ENCODE measurements at places on chromosomes 2 and 18.

- no peak for DNase-seq
These were observed 16.6 kb downstream of the ZNF142 start for GRCh38 chr2:218642786-218643185.

- no peak for DNase-seq
These were observed 11.4 kb upstream of the DTNB start for GRCh38 chr2:25684577-25685473.

DNA sequence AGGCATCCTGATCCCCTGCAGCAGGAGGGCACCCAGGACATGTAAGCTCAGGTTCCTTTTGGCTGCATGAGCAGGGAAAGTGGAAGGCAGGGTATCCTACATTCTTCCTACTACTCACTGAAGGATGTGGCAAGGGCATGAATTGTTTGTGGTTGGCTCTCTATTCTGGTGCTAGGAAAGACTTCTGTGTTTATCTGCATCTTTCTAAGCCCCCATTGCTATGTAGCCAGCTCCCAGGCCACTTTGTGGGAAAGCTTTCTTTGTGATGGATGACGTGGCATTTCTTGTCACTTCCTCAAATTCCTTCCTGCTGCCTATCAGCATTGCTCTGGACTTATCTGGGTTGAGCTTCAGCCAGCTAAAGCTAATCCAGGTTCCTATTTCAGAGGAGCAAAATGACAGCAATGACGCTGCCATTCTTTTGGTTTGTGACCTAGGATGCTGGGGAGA, 46.2 kb downstream of the MEIS1 start:
- no peak for DNase-seq

- no peak for DNase-seq
These were observed 508.4 kb downstream of the PLCL1 start for GRCh38 chr2:198312596-198313483.

- DNase-seq, result no peak
These were observed 65.2 kb downstream of the LTBP1 start for GRCh38 chr2:33011941-33012340.

DNA sequence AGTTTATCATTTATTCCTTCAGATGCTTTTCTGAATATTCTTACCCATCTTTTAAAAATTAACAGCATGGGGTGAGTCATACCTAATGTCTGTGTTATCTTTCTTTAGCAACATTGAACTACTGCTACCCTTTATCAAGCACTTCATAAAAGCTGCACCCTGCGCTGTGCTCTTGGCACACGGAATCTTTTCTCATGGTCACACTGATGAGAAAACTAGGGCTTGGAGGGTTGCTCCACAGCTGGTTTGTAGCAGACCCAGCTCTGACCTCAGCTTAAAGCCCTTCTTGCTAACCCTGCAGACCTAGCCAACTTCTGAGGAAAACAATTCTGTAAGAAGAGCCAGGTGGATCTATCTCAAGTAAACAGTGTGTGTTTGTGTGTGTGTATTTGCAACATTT, 106.3 kb downstream of the RNF144A start:
- no peak for DNase-seq

DNA sequence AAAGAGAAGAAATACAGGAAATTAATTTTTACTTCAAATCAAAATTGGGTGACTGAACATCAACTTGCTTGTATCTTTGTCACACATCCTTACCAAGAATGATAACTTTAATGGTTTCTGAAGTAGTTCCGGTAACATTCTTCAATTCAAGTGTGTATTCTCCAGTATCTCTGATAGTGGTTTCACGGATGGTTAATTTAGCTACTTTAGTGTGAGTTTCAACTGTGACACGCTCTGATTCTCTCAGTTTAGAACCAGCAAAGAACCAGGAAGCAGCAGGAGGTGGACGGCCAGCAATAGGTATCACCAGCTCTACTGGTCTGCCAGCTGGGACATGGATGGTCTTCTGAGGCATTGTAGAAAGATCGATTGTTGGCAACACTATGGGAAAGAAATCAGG, 62.3 kb downstream of the PLEKHA3 start:
- DNase-seq, result no peak

DNA sequence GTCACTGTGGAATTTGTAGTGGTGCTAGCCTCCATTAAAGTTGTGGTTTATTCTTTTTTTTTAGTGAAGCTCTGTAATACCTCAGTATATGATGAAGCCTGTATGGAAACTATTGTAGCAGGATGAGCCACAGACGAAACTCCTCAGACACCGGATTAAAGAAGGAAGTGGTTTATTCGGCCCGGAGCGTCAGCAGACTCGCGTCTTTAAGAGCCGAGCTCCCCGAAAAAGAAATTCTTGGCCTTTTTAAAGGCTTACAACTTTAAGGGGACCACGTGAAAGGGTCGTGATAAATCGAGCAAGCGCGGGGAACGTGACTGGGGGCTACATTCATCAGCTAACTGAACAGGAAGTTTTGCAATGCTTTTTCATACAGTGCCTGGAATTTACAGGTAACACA, 8.1 kb upstream of the CCL20 start:
- DNase-seq, result no peak

GRCh38 chr2:201450954-201451291, 335 bp downstream of the TRAK2 start:
- no peak for DNase-seq

GRCh38 chr18:65235966-65236624, 514.7 kb upstream of the CDH7 start:
- DNase-seq, result no peak

- DNase-seq, result no peak
These were observed 103.0 kb downstream of the KYNU start for GRCh38 chr2:142980246-142981068.

DNA sequence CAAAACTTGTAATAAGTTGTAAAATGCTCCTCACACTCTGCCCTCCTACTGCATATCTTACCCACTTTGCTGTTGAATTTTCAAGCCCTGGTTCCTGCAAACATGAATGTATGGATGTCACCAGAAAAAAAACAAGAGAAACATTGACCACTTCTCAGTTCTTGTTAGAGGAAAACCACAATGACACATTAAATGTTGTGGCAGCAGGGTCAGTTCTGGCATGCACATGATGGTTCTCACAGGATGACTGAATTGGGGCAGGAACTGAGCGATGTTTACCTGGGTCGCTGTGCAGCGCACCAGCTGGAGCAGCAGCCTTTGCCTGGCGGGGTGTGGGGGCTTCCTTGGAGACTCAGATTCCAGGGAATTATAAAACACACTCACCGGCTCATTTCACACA, 14.0 kb upstream of the PRKCE start:
- DNase-seq, result no peak

GRCh38 chr18:37698508-37699040, 133.0 kb upstream of the CELF4 start:
- DNase-seq, result no peak

GRCh38 chr2:161569401-161569800, 54.8 kb upstream of the SLC4A10 start:
- no peak for DNase-seq

DNA sequence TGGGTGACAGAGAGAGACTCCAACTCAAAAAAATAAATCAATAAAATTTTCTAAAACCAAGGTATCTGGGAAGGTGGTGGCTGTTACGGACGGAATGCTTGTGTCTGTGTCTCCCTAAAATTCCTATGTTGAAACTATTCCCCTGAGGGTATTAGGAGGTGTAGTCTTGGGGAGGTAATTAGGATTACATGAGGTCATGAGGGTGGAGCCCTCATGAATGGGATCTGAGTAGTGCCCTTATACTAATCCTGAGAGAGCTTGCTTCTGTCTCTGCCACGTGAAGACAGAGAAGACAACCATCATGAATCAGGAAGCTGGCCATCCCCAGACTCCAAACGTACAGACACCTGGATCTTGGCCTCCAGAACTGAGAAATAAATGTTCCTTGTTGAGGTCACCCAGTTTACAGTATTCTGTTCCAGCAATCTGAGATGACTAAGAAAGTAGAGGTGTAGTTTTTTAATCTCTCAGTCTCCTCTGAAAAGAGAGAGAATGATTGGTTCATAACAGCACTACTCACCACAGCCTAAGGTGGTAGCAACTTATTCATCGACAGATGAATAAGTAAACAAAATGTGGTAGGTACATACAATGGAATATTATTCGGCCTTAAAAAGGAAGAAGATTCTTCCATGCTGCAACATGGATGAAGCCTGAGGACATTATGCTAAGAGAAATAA, 38.4 kb downstream of the TGFBRAP1 start:
- no peak for DNase-seq

GRCh38 chr2:214575030-214575429, 164.2 kb downstream of the VWC2L start:
- no peak for DNase-seq

GRCh38 chr2:186733414-186733813, 39.6 kb downstream of the FAM171B start:
- DNase-seq, result no peak

DNA sequence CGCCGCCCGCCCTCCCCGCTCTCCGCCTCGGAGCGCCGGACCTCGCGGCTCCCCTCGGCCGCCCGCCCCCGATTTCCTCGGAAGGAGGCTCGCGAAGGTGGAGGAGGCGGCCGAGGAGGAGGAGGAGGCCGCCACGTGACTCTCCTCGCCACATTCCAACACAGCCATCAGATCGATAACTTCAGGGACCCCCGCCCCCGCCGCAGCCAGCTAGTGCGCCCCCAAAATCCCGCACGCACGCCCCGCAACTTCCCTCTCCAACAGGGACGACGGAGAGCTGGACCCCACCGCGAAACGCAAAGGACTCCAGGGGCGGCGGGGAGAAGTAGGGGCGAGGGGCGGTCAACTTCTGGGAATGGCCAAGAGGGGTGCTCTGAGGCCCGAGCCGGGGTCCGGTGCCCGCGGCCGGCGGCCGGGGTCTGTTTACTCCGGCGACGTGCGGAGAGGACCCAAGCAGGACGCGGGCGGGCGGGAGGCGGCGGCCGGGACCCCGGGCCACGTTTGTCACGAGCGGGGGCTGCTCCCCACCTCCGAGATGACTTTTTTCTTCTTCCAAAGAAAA, 2.0 kb downstream of the ZNF521 start:
- no peak for DNase-seq

DNA sequence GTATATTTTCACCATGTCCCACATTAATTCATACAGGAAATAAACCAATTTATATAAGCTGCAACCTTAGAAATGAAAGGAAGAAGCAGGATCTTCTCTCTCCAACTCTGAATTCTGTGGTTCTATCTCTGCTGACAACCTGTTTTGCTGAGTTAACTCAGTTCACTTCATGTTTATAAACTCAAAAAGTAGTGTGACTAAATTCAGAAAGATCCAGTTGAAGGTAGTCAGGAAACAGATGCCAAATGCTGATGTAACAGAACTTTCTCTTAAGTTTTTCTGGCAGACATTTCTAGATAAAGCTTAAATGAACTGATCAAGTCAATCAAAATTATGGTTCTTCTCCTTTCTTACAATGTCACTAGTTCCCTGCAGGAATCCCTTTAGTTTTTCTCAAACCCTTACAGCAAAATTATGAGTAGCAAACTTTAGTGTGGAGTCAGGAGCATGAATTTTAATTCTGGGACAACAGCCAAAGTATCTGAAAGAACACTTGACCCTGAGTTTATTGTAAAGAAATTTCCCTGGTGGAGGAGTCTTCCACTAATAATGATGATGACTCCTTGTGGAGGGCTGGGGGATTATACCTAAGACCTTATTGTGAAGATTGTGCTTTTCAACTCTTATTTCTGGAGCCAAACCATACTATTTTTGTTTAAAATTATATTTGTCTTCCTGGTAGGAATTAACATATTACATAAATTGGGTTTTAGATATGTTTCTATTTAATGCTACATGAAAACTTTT, 216.9 kb downstream of the MYO3B start:
- no peak for DNase-seq

DNA sequence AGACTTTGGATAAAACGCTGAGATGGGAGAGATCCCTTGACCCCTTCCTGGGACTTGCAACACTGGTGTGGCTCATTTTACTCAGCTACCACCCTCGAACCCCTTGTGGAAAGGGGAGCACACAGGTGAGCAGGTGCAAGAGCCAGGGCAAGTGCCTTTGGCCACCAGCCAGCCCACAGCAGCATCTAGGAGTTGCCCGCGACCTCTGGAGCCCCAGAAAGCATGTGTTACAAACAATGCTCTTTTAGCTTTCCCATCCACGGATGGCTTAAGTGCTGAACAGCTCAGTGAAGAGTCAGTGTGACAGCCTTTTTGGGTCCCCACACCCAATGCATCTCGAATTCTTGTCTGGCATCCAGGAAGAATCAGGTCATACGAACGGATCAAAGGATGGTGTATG, 197.8 kb downstream of the MEMO1 start:
- DNase-seq, result no peak

DNA sequence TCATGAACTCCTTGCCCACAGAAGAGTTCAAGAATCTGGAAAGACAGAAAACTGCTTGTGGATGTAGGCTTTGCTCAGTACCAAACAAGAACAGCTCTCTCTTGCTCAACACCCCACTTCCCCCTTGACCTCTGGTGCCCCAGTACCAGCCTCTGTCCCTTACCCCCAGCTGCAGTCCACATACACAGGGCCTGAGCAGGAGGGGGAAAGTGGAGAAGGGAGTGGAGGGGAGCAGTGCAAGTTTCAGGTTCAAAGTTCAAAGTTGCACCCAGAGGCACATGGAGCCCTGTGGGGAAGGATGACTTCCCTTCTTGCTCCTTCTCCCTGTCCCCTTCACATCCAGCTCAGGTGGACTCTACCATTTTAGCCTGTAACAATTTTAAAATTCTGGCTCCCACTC, 61.1 kb upstream of the LPIN2 start:
- no peak for DNase-seq

- no peak for DNase-seq
These were observed 613.7 kb upstream of the ACVR2A start for GRCh38 chr2:147231081-147231480.

GRCh38 chr2:28620801-28621171, 124.9 kb downstream of the PLB1 start:
- no peak for DNase-seq

DNA sequence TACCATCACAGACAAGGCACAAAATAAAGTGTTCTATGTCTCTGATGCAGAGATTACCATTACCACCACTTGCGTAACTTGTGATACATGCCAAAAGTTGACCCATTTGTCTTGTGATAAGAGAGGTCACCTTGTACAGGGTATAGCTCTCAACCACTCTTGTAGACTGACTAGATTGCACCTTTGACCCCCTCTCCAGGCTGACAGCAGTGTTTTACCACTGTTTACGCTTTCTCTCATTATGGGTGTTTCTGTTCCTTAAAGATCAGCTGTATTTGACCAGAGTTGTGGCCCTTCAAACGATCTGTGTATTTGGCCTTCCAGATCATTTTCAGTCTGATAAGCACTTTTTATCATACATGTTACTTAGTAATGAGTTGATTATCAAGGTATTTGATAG, 215.7 kb upstream of the HNMT start:
- DNase-seq, result no peak

DNA sequence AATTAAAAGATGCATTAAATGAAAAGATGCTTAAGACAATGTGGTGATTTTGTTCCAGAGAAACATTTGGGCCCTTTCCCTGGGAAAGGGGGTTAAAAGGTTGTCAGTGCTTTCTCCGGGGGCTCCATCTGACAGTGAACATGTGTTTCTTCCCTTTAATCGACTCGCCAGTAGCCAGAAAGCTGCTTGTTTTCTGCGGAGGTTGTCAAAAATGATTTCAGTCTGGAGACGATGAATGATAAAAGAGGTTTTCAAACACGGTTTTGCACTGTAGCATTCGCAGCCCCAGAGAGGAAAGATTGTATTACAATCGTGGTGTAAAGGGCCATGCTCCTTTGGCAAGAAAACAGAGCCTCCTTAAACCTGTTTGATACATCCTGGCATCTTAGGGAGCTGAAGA, 111.5 kb upstream of the MEIS1 start:
- DNase-seq, result no peak

- DNase-seq, result no peak
These were observed 200.9 kb downstream of the SETBP1 start for GRCh38 chr18:44881461-44882162.

GRCh38 chr2:135916207-135916606, 40.0 kb upstream of the MCM6 start:
- DNase-seq, result no peak

- DNase-seq, result no peak
These were observed 257.3 kb upstream of the SESTD1 start for GRCh38 chr2:179521944-179522343.

Data from stimulated activated CD8-positive, alpha-beta memory T cell treated with anti-CD3 and anti-CD28 coated beads, Interleukin-4, amount 100 ng/mL, for 1 hour (primary cell).